AML-193 (cell line): ENCODE measurements at places on chromosomes 5 and 9.

DNA sequence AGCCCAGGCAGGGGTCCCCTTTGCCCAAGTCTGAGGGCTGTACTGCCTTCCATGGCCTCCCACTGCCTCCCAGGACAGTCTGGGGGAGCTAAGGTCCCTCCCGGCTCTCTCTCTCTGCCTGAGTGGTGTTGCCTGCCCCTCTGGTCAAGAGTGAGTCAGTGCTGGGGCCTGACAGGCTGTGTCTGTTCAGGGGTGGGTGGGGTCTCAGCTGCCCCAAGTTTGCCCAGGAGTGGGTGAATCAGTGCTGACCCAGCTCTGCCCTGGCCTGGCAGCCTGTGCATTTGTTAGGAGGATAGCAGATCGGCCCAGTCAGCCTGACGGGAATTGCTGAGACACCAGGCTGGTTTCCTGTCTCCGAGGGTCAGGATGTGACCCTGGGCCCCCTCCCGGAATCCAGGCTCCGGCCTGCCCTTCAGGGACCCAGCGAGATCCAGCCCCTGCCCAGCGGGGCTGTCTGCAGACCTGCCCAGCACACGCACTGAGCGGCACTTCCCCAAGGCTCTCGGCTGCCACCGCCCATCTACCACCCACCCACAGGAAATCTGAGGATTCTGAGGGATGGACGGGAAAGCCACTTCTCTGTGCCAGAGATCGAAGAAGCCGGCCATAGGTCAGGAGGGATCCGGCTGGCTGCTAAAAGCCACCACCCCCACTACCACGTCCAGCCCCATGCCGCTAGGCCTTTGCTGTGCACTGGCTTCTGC is 15.9 kb downstream of the ENG start:
- DNase-seq, result no peak

- no peak for DNase-seq
These were observed 34.8 kb downstream of the ZNF131 start for GRCh38 chr5:43155394-43156096.

- no peak for DNase-seq
These were observed 69.0 kb upstream of the DAPK1 start for GRCh38 chr9:87428659-87429058.

GRCh38 chr5:1001406-1002270 is 7.0 kb upstream of the NKD2 start:
- DNase-seq, result no peak

DNA sequence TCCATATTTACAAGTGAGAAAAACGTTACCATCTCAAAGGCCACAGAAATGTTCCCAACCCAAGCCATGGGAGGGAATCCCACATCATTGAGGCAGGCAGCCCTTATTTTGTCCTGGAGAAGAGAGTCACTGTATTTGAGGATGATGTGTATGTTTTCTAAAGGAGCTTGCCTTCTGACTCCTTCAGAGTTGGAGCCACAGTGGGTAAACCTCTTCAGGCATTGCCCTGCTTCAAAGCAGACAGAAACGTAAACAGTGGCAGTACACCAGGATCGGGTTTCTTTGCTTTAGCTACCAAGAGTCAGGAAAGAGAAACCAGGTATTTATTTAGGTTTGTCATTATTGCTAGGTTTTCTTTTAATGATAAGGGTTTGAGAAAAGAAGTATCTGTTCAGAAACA is 45.7 kb downstream of the MUSK start:
- DNase-seq, result no peak

- DNase-seq, result no peak
These were observed 108.4 kb downstream of the PSD2 start for GRCh38 chr5:139903795-139904565.
